ENCODE measurements at places on chromosomes 2 and 18.

GRCh38 chr2:119760956-119761275 is 1.2 kb downstream of the PTPN4 start:
- DNase-seq = no peak

GRCh38 chr2:72625366-72625765 is 200.5 kb downstream of the EXOC6B start:
- no peak for DNase-seq

DNA sequence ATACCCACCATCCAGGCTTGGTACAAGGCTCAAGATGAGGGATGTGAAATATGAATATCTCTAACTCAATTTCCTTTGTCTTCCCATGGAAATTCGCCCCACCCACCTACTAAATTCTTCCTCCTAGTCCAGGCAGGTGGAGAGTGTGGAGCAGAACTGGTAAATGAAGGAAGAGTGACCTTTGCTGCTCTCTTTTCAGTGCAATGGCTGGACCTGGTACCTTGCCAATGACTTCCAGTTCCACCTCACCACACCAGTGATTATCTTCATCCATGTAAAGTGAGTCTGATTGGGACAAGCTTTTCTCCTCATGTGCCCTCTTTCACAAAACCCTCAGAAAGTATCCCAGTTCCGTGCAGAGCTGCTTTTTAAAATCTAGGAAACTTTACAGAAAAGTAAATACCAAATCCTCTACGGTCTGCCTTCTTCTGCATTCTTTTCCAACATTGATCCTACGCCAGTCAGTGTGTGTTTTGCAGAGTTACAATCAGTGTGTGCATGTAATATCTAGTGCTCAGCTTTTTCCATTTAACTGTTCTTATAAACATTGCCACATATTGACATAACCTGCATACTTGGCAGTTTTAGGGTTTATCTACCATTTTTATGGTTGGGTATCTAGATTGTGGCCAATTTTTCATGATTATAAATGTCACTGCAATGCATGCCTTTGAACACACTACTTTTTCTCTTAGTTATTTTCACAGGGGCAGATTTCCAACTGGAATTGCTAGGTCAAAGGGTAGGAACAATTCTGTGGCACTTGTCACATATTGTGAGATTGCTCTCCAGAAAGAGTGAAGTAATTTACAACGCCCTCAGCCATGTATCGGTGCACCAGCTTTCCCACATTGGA is 86.5 kb upstream of the SEC11C start:
- no peak for DNase-seq

GRCh38 chr18:42137693-42138375 is 182.8 kb downstream of the PIK3C3 start:
- DNase-seq = no peak

DNA sequence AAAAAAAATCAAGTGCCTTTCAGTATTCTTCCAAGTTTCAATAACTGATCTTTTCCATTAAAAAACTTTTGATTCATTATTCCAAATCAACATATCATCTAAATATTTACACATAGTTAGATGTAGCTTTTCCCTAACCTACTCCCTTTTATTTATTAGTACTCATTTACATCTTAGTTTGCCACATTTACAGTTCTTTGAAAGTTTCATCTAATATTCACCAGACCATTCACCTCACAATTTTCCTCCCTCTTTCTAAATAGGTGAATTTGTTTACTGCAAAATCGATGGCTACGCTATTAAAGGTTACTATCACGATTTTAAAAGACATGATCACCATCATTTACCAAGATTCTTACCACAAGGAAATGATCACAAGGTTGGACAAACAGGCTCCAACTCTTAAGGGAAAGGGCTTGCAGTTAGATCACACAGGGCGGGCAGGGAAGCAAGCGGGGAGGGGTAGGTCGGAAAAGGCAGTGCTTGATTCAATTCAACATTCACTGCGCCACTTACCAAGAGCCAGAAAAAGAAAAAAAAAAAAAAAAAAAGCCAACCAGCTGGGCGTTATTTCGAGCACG is 654 bp upstream of the MARCHF7 start:
- DNase-seq = no peak

DNA sequence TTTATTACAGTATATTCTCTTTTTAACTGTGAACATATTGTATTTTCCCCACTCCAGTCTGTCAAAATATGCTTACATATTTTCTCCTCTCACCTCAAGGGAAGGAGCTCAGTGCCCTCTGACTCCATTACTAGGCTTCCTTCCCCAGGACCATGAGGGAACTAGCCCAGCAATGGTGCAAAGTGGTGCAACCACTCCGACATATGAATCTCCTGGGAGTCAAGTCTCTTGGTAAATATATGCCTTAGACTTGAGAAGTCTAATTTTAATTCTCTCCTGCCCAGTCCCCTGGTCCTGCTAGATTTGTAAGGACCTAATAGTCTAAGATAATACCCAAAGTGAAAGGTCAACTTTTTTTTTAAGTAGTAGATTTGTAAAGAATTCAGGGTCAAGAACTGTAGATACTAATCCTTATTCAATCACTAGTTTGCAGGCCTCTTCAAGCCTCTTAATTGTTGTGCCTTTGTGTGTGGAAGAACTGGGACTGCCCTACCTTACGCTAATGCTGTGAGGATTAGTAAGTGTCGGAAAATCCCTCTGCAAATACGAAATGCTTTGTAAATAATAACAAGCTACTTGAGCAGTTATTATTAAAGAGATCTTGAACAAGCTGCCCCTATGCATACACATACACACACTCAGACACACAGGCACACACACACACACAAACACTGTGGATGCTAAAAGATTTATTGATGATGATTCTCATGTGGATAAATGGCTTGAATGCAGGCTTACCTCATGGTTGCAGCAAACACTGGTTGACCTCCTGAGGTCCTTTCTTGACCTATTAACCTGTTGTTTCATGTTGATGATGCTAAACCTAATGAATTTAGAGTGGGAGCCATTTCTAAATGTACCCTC is 251.2 kb upstream of the PARD3B start:
- DNase-seq = no peak

- DNase-seq = no peak
Measured at GRCh38 chr2:179051250-179051649, 1.3 kb upstream of the CCDC141 start.

DNA sequence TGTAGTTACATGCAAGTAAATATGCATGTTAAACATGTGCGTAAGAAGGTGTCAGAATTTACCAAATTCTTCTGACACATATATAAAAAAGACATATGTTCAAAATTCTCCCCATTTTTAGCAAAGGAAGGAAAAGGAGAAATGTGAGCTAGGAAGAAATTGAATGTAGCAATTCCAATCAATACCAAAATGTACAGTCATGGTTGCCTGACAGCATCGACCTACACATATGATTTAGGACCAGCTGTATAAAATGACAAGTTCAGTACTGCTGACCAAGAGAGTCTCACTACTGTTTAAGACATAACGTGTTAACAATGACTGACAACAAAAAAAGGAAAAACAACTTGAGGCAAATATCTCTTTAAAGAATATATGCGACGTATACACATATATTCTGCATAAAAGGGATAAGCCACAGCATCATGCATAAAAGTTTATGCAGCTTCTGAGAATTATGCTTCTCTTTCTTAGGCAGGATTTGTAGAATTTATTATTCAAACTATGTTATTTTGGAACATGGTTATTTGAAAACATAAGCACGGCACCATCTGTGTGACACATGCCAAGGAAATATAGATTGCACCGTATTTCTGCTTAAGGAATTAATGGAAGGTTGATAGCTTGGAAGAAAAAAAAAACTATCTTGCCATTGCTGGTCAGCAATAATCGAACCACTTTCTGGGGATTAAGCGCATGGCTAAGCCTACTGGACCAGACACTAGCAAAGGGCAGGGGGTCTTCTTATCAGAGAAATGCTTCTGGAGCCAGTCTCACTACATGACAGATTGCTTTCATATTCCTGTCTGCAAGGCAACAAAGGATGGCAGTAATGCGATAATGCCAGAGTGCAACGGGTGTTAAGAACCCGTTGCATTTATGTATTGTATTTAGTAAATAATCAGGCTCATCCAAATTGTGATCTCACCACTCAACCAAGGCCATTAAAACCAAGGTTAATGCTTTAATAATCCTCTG is 154.0 kb downstream of the WDPCP start:
- DNase-seq = no peak

All from effector memory CD4-positive, alpha-beta T cell (primary cell).